CD4-positive, alpha-beta T cell (primary cell): ENCODE measurements at places on chromosomes 16 and 17.

- DNase-seq: no peak
These were observed 28.4 kb upstream of the CCL2 start for GRCh38 chr17:34226744-34227034.

DNA sequence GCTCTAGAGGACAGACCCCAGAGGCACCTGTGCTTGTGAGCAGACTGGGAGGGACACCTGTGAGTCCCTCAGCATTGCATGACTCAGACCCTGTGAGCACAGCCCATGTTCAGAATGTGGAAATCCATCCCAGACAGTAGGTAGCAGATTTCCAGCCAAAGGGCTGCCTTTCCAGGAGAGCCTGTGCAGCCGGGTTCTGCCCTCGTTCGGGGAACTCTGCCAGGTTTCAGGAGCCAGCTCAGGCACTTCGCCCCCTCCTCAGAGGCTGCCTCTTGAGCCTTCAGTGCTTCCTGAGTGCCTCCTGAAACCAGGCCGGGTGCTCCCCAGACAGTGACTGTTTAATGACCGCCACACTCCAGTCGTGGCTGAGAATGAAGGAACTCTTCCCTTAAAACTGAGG lies 23.3 kb upstream of the SDR42E2 start:
- no peak for DNase-seq

GRCh38 chr16:72977127-72977526 lies 70.8 kb downstream of the ZFHX3 start:
- DNase-seq: no peak

- DNase-seq: no peak
These were observed 508.1 kb downstream of the HAPSTR1 start for GRCh38 chr16:9599415-9600120.

DNA sequence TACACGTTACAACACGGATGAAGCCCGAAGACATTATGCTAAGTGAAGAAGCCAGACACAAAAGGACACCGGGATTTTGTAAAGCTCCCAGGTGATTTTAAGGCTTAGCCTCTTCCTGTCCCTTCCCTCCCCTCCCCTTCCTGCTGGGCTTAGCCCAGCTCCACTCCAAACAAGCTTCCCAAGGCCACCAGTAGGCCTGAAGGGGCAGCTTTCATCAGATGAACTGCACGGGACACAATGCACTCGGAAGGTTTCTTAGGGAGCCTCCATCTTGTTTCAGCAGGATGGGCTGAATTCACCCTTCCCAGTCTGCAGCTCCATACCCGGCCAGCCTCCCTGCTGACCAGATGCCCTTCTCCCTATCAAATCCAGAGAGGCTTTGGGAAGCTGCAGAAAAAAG lies 10.4 kb downstream of the MEFV start:
- no peak for DNase-seq

GRCh38 chr16:78375055-78375679 lies 275.7 kb downstream of the WWOX start:
- no peak for DNase-seq

DNA sequence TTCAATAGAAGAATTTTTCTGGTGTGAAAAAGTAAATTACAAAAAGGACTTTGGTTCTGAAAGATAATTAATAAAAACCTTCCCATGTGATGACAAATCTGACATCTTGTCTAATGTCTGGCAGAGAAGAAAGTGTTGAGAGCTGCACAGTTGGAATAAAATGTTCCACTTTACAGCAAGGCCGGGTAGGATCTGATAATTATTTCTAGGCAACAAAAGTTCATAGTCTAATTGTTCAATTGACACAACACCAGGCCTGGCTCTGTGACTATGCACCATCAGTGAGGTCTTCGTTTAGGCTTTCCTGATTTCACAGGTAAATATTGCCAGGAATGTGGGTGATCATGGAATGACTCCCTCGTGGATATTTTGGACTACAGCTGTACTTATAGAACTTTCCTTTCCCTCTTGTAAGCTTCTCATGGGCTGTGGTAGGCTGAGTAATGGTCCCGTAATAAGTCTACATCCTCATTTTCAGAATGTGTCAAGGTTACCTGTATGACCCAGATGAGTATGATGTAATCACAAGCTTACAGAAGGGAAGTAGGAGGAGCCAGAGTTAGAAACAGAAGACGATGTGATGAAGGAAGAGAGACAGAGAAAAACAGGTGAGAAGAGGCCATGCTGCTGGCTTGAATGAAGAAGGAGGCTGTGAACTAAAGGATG lies 217.0 kb downstream of the CDH13 start:
- no peak for DNase-seq

DNA sequence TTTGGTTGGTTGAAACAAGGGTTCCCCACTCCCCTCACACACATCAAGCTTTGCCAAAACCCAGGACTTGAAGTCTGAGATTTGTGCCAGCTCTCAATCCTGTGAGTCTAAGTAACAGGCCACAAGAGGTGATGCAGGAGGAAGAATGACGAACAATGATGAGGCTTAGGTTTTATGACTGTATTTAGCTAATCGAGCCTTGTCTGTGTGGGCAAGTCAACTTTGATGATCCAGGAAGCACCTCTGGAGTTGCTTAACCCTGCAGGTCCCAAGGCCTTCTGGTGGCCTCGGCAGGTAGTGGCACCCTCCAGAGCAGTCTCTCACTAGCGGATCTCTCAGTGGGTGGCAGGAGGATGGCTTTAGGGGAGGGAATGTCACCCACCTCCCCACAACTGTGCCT lies 28.7 kb downstream of the CDK5RAP3 start:
- DNase-seq: no peak

GRCh38 chr17:72977771-72978417 lies 114.6 kb downstream of the SLC39A11 start:
- DNase-seq: no peak

DNA sequence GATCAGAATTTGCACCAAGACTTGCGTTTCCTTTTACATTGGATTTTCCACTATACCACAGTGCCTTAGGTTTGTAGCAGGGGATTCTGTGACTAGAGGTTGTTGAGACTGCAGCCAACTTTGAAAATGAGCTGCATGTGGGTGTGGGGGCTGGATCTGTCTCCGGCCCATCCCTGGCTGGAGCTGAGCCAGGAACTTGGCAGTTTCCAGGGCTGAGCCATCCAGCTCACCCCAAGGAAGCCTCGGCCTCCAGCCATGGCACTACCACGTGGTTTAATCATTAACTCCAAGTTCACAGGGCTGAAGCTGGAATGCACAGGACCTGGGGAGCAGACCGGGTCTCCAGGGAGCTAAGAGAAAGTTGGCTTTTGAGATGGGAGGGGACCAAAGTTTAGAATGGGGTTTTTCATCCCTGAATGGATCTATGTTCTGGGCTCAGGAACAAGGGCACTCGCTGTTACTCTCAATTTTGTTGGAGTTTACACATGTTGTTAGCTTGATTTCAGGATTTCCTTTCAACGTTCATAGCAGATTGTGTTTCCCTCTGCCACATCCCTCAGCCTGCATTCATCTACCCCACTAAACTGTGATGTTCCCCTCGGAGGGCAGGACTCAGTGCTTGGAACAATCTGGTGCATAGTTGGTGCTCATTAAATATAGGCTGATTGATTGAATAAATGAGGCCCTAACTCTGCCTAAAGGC lies 42.3 kb upstream of the HNF1B start:
- no peak for DNase-seq

DNA sequence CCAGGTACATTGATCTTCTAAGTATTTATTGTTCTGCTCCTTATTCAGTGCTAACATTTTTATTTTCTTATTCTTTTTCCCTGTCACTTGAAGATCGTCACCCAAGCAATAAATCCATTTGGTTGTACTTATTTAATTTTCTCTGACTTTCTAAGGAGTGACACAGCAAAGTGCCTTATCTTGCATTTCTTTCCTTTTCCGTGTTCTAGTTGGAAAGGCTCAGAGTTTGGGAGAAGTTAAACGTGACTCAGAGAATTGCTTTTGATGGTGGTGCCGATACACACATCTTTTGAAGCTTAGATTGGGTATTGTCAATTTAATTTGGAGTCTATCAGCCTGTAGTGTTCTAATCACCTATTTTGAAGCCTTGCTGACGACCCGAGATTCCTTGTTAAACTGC lies 72.0 kb downstream of the PITPNC1 start:
- DNase-seq: no peak

DNA sequence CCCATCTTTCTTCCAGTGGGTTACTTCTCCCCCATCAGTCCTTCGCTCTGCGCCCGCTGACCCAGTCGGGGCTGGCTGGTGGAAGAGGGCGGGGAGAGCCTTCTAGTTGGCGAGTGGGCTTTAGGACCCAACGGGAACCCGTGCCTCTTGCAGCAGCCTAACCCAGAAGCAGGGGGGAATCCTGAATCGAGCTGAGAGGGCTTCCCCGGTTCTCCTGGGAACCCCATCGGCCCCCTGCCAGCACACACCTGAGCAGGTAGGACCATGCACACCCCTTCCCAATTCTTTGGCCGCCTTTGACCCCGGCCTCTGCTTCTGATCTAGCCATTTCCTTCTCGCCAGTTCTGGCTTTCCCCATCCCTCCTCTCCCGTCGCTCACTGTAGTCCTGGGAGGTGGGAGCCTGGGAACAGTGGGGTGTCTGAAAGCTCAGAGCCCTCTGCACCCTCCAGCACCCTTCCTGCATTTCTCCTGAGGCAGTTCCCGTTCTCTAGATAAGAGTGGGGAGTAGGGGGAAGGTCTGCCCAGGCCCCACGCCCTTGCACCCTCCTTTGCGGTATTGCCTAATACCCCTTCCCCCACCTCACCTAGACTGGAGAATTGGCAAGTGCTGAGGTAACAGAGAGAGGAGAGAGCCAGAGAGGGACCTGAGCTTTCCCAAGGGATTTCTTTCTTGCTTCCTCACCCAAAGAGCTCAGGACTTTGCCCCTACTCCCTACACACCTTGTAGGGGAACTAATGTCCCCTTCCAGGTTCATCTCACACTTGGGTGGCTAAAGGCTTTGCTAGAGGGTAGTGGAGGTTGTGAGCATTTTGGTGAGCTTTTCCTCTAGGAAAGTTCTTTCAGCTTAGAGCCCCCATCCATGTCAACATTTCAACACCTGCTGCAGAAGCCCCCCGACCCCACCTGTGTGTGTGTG lies at the start of gene RARA:
Gene RARA, plus strand, starts transcription at position 150 of the 918 bp plus-strand sequence. CDS start 22,039 bp downstream, outside the sequence.
- no peak for DNase-seq

GRCh38 chr16:65965628-65966027 lies 400.9 kb upstream of the CDH5 start:
- DNase-seq: no peak
